Stimulated activated CD4-positive, alpha-beta T cell treated with anti-CD3 and anti-CD28 coated beads, Interleukin-1b, Interleukin-23, amount 100 ng/mL, for 1 hour (primary cell): ENCODE measurements at places on chromosomes 13 and 19.

GRCh38 chr13:44815623-44816022 is 173.6 kb downstream of the NUFIP1 start:
- DNase-seq, result no peak

GRCh38 chr13:23714672-23715071 is 144.5 kb downstream of the TNFRSF19 start:
- no peak for DNase-seq

DNA sequence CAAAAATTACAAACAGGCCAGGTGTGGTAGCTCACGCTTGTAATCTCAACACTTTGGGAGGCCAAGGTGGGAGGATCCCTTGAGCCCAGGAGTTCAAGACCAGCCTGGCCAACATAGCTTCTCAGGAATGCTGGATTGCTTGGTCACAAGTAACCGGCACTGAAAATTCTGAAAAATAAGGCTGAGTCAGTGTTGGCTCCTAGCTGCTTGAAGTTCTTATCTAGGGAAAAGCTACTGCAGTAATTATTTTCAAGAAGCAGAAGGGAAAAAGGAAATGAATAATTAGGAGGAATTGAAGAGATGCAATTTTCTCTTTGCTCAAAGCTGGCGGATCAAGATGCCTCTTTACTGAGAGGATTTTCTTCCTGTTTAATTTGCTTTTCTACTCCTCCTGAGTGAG is 75.0 kb upstream of the GTF3A start:
- no peak for DNase-seq

GRCh38 chr13:44573790-44574465 is 2.2 kb downstream of the TSC22D1 start:
- DNase-seq, result no peak

DNA sequence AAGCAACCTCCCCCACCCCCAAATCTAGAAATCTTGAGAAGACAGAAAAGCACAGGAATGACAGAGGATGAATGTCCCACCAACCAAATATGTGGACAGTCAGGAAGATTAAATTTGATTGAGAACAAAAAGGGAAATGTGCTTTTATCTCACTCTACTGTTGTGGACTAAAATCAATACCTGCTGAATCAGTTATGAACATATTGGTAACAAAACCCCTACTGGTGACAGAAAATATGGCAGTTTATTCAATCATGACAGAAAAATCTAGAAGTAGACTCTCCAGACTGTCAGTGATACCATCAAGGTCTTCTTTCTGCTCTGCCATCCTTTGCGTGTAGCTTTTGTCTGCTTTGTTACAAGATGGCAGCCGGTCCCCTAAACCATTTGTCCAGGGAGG is 35.2 kb downstream of the FAM216B start:
- no peak for DNase-seq

GRCh38 chr13:114140906-114141250 is 8.5 kb upstream of the RASA3 start:
- DNase-seq, result no peak

- DNase-seq, result no peak
Observed at GRCh38 chr13:53041968-53042516, 13.4 kb downstream of the OLFM4 start.

DNA sequence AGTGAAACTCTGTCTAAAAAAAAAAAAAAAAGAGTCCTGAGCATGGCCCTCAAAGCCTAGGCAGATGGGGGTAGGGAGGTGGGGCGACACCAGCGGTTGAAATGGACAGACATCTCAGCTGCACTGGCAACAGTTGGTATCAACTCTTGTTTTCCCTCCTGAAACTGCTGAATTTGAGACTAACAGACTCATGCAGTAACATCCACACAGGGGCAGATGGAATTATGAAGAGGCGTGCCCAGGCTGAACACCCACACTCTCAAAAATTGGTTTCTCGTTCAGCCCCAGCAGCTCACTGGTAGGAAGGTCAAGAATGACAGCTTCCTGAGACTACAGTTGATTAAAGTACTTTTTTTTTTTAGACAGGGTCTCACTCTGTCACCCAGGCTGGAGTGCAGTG is 24.1 kb downstream of the PBX4 start:
- no peak for DNase-seq

GRCh38 chr13:106462710-106463109 is 72.8 kb downstream of the EFNB2 start:
- DNase-seq, result no peak

DNA sequence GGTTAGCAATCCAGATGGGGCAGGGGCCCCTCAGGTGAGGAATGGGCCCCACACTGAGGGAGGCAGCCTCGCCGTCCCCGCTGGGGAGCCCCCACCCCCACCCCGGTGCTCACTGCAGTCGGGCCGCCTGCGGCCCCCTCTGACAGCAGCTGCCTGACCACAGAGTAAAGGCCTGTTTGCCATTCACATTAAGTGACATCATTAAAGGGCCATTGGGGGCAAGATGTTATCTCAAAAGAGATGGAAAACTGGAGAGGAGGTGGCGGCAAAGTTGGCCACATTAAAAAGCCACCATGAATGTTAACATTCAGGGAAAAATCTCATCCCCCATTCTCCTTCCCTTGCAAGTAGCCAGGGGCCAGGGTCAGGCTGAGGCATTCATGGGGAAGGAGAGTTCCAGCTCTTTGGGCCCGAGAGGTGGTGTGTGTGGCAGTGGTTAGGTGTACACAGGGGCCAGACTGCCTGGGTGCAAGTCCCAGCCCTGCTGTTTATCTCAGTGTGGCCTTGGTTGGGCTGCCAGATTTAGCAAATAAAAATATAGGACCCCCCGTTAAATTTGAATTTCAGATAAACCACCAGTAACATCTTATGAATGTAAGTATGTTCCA is 20.9 kb downstream of the VSTM2B start:
- DNase-seq, result no peak

DNA sequence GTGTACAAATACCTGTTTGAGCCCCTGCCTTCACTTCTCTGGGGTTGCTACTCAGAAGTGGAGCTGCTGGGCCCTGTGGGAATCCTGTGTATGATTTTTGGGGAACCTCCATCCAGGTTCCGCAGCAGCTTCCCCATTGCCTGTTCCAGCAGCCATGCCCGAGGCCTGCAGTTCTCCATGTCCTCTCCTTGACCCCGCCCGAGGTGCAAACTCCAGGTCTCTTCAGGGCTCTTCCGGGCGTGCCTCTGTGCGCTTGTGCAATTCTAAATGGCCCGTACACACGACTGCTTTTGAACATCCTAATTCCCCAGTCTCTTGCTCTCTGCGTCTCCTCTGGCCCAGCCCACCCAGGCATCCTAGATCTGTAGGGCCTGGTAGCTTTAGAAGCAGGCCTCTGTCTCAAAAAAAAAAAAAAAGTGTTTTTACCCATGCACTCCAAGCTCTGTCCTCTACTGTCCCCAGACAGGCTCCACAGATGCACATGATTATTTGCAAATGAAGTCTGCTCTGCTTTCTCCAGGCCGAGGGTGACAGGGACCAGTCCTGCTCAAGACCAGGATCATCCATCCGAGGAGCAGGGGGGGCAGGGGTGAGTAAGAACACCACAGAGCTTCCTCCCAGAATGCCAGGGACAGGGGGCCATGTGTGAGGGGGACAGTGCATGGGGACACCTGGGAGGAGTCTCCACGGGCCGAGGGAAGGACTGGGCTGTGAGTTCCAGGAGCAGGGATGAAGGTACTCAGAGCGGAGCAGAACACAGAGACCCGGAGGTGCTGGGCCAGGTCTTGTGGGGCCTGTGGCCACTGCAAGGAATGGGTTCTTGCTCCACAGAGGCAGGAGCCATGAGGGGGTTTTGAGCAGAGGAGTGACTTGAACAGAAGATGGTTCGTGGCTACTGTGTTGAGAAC is 51.7 kb downstream of the SLC7A9 start:
- DNase-seq, result no peak

DNA sequence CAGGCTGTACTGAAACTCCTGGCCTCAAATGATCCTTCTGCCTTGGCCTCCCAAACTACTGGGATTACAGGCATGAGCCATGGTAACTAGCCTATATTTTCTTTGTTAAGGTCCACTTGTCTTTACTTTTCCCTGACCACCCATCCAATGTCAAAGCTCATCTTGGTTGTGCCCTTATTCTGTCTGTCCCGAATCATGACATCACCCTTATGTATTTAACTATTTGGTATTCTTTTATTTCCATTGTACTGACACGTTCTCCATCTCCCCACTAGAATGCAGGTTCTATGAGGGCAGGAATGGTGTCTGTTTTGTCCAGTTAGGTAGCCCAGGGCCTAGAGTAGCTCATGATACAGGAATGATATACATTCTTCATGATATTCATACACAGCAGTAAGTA is 104.8 kb downstream of the ZNF536 start:
- DNase-seq, result no peak

DNA sequence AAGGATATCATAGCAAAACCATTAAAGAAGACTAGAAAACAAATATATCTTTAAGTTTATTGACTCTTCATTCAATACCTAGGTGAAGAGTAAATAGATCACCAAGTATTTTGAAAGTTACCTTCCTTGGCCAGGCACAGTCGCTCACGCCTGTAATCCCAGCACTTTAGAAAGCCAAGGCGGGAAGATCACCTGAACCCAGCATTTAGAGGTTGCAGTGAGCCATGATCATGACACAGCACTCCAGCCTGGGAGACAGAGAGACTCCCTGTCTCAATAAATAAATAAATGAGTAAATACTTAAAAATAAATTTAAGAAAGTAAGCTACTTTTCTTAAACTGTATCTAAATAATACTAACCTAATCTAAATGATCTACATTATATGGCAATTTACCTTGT is 8.9 kb upstream of the WBP4 start:
- DNase-seq, result no peak
